Stimulated activated CD8-positive, alpha-beta memory T cell treated with anti-CD3 and anti-CD28 coated beads, Interleukin-2, amount 100 ng/mL, for 1 hour (primary cell): ENCODE measurements at places on chromosomes 7 and 10.

GRCh38 chr10:105743343-105744056 is 1102.4 kb downstream of the SORCS3 start:
- no peak for DNase-seq

DNA sequence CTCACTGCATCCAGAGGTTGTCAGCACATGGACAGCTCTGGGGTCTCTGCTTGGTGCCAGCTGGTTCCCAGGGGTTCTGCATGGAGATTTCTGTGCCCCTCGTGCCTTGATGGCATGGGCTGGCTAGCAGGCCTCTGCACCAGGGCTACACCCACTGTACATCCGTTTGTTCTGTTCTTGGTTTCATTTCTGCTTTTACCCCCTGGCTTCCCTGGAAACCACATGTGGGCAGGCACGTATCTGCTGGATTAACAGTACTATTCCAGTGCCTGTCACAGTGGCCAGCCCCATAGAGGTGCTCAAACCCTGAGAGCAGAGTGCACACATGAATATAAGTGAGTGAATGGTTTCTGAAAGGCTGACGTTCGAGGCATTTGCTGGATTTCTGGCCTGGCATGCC is 207.2 kb upstream of the GPR26 start:
- no peak for DNase-seq

- no peak for DNase-seq
These were observed 85.4 kb downstream of the MKX start for GRCh38 chr10:27660268-27660667.

DNA sequence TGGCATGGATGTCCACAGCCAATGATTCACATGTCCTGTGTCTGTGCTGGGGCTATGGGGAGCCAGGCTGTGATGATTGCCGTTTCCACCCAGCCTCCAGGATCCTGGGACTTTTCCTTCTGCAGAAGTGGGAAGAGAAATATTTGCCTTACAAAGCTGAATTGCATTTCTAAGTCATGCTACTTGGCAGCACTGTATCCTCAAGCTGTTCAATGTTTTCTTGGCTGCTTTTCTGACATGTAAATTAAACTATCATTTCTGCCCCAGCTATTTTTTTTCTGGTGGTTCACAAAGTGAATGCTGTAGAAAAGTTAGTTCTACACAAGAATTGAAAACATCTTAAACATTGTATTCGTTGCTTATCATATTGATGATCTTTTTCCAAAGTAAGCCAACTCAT is 51.9 kb upstream of the TCERG1L start:
- no peak for DNase-seq

DNA sequence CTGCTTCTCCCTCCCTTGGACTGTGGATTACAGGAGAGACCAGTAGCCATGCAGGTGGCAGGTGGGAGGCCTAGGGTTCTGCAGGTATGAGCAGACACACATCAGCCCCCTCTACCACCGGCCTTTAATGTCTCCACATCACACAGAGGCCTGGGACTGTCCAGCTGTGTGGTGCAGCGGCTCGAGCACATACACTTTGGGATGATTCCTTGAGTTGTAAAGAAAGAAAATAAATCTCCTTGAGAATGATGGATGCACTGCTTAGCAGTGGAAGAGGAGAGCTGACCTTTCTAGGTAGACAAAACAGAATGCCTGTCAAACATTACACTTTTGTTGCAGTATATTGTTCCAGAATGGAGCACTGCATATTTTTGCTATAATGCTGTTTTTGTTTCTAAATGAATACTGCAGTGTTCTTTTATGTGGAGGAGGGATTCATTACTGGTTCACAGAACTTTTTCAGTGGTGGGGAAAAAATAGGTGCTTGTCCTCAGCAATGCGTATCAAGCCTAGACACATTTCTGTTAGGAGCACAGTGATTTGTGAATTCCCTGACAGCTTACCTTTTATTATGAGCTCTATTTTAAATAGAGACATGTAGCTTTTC is 66.0 kb downstream of the PTPRE start:
- DNase-seq, result no peak

DNA sequence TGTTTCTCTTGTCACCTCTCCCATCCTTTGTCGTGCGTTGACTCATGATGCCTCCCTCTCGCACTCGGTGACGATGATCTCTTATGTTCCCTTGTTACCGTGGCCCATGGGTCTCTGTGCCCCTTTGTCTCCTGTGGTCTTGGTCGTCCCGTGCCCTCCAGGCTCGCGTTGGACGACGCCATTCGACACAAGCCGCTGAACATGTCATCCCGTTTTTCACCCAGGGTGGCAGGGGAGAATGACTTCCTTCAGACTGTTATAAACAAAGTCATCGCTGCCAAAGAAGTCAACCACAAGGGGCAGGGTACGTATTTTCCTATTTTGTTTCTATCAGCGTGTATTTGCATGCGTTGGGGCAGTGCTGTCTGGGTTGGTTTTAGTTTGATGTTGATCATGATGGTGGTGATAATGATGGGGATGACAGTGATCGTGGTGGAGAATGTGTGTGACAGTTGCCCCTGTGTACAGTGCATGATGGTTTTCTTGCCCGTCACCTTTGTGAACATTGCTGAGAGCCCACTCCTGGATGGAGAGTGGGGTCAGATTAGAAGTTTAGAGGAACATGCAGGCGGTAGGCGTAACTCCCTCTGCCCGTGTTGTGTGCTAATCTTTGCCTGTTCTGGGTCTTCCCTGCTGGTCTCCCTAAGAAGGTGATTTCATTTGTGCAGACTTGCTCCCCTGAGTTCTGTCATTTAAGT is 107.0 kb downstream of the DOCK1 start:
- no peak for DNase-seq

DNA sequence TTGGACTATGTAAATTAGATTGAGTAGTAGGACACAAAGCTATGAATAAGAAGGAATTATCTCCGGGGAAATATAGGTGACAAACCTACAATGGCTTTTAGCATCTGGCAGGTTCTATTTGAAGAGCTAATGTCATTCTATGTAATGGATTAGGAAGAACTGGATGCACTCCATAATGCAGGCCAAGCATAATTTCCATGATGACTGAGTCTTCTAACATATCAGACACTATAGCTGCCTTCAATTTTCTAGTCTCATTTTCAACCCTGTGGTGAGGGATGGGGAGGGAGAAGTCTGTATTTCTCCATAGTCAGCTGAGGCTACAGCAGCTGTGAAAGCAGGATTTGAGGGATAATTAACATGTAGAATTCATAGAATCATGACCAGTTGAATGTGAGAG is 390.4 kb upstream of the LRRTM3 start:
- DNase-seq, result no peak

- DNase-seq, result no peak
These were observed 105.6 kb downstream of the NSUN6 start for GRCh38 chr10:18545621-18546305.
